Activated CD8-positive, alpha-beta memory T cell treated with anti-CD3 and anti-CD28 coated beads for 1 hour (primary cell): ENCODE measurements at places on chromosomes 11 and 22.

DNA sequence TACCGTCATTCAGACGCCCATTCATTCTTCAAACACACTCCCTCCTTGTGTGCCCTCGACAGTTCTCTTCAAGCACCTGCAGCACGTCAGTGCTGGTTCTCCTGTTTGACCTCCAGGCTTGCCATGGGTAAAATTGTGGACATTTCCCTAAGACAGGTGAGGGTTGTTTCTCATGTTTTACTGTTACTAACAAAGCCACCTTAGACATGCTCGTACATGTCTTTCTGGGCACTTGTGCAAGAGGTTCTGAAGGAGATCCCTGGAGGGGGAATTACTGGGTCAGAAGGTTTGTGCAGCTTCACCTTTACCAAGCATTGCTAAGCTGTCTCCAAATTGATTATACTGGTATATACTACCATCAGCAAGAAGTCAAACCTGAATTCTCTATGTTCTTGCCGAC, 189.7 kb upstream of the TMEM45B start:
- DNase-seq: no peak

GRCh38 chr22:32932176-32932575, 126.0 kb downstream of the SYN3 start:
- DNase-seq: no peak

DNA sequence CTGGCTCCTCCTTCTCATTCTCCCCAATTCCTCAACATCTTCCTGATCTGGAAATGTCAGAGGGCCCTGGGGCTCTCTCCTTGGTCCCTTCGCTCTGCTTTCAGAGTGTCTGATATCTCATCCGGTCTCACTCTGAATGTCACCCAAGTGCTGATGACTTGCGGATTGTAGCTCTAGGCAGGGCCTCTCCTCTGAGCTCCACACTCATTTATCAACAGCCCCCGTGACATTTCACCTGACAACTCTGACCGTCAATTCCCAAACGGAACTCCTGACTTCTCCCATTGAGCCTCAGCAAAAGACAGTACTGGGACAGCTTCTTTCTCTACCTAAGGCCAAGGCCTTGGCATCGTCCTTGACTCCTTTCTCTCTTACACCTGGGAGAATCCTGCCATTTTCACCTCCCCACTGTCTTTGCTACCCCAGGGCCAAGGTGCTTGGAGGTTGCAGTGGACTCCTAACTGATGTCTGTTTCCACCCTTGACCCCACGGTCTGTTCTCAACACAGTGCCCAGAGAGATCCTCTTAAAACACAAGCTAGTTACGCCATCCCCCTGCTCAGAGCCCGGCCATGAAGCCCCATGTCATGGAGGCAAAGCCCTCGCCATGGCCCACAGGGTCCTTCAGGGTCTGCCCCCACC, 57.5 kb upstream of the THY1 start:
- no peak for DNase-seq

DNA sequence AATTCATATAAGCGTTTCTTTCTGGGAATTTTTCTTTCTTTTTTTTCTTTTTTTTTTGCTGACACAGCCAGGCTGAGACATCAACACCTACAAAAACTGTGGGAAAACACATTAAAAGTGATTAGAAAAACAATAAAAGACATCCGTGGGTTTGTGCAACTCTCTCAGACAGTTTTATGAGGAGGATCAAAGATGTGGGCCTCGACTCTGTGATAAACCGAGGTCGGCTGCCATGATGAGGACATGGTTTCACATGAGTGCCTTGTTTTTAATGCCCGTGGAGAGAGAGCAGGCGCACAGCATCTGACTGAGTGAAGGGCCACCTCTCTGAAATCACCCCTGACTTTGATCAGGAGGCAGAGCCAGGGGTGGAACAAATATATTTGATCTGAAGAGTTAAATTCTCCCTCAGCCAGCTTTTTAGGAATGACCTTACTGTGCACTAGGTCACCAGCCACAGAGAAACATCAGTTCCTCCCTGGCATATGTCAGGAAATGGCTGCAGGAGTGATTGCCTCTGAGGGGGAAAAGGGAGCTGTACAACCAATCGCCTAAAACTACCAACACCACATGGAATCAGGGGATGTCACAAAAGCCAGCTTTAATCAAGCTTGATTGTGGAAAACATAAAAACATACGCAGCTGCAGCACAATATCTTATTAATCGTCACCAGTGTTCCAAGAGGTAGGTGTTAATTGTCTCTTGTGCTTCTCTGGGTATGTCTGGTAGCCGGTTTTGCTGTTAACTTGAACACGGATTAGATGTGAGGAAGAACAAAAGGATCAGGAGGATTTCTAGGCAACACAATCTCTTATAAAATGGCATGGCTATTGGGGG, 164.7 kb downstream of the MAML2 start:
- DNase-seq: no peak

DNA sequence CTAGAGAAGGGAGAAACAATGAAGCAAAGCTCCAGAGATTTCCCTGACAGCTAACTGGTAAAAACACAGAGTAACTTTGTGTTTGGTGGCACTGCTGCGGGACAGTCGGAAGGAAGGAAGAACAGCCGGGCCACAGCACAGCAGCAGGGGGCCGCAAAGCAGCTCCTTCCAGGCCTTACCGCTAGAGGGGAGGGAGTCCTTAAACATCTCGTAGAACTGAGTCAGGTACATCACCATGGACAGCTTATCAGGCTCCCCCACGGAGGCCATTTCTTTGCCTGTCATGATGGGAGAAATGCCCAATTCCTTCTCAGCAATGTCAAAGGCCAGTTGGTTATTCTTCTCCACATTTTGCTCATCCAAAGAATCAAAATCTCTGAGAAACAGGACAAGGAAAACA, 114.6 kb upstream of the BID start:
- DNase-seq: no peak

- DNase-seq: no peak
Observed at GRCh38 chr11:335779-336658, 15.4 kb upstream of the IFITM3 start.
